ENCODE measurements at places on chromosomes 2 and 18.

DNA sequence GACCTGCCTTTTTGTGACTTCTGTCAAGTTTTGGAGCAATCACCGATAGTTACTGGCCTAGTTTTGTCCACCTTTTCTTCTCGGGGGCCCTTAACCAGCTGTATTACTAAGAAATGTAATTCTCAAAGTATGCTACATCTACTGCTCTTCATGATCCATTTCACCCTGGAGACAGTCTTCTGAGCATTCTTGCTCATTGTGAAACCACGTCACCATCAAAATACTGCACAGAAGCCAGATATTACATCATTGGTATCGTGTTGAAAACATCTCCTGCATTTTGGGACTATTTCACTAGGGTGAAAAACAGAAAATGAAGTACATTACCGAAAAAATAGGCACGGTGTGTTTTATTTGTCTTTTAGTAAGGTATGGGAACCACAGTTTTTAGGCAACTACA, 11.7 kb downstream of the LYPD6B start:
- no peak for DNase-seq

DNA sequence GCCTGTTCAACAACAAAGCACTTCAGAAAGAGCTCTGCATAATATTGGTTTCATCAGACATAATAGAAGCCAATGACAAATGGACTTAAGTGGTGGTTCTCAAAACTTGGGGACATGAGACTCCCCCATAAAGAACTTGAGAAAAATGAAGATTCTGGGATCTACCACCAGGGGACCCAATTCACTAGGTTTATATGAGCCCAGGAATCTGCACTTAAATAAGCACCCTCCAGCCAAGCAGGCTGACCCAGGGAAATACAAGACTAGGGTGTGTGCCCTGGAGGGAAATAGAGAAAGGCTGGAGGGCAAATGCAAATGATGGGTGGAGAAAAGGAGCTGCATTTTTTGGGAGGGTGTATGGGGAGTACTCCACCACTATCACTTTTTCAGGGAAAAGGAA, 52.5 kb downstream of the SATB2 start:
- no peak for DNase-seq

- no peak for DNase-seq
Observed at GRCh38 chr2:100376836-100377235, 40.6 kb downstream of the CHST10 start.

DNA sequence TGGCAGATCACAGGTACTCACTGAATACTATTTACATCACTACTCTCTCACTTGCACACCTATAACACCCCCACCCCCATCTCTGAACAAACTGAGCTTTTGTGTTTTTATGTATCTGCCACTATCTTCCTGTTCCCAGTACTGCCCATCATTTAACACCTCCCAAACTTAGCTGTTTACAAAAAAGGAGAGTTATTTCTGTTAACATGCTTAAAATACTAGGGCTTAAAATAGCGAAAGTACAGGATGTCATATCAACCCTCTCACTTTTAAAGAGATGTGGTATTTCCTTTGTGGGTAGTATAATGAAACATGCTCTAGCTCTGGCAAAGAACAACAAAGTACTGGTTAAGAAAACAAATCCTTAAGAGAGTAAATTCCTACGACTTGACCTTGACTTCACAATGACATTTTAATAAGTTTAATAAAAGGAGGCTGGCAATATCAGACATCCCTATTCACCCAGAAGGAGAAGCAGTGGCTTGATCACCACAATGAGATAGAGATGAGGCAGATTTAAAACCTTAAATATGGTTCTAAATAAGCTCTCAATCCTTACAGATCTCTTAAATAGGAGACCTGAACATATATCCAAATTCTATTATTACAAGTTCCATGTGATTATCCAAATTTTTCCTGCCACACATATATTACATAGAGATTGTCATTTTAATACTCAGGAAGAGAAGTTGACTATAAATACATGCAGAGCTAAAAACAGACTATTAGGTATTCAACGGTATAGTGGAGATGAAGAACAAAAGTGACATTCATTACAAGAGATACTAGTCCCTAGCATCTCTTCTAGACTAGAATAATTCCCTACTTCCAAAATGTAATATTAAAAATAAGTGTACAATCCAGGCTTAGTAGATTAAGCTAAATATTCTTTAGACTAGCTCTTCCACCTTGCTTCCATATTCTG, 36.9 kb downstream of the TRAK2 start:
- DNase-seq, result no peak

DNA sequence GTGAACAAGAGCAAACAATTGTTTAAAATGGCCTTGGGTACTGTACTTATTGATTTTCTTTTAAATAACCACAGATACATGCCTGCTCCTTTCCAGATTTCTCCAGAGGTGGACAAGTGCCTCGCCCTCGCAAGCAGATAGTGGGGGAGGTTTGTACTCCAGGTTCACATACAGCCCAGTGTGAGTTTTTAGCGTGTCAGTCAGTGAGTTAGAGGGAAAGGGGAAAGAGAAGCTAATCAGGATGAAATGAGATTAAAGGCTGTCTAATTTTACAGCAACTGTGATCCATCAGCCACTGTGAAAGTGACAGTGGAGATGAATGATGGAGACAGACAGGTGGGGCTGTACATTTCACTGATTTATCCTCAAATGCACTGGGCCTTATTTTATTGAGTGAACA, 74.7 kb downstream of the KLHL14 start:
- no peak for DNase-seq

DNA sequence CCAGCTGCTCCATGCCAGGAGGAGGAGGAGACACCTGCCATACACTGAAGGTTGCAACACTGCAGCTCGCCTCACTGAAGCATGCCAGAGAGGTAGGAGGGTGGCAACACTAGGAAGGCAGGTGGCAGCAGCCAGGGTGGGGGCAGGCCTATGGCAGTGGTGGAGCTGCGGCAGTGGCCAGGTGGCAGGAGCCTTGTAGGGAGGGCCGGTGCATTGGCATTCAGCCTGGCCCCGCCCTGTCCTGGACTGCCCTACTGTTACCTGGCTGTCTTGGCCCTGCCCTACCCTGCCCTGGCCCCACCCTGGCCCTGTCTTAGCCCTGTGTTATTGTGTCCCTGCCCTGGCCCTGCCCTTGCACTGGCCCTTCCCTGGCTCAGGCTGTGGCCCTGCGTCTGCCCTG, 7.4 kb upstream of the ANKRD62 start:
- no peak for DNase-seq

DNA sequence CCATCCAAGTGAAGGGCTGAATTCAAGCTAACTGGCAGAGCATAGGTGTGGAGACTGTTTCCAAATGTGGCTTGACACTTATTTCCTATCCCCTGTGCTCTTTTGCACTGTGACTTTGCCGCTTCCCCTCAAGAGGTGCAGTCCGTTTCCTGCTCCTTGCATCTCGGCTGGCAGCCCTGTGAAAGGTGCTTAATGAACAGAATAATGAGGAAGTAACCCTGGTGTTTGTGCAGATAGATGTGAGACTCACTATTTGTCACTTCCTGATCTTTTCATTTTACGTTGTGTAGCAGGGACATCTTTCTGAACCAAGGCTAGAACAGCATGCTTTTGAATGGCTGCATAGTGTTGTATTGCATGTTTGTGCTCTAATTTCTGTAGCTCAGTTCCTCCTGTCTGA, 60.8 kb downstream of the CEP192 start:
- no peak for DNase-seq

DNA sequence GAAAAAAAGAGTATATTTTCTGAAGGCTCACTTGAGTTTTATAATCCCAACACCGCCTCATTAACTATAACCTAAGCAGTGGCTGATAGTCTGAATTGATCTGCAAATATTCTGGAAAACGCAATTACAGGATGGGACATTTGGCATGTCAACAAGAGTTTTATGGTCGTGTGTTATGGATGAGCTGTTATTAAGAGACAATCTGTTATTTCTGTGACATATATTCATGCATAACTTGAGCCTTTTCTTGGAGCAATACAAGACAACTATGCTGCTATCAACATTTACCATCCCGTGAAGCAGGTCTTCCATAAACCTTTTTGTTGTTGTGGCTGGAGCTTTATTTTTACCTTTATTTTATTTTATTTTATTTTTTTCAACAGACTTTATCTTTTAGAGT, 164.4 kb downstream of the SCG2 start:
- no peak for DNase-seq

GRCh38 chr2:178553047-178553446, 72.8 kb downstream of the PLEKHA3 start:
- no peak for DNase-seq

- DNase-seq, result no peak
Observed at GRCh38 chr2:67792681-67793091, 270.1 kb downstream of the C1D start.

Measured in activated naive CD8-positive, alpha-beta T cell treated with anti-CD3 and anti-CD28 coated beads for 36 hours (primary cell).